Stimulated activated CD4-positive, alpha-beta T cell treated with anti-CD3 and anti-CD28 coated beads, Interleukin-1b, Interleukin-23, amount 100 ng/mL, for 1 hour (primary cell): ENCODE measurements at places on chromosomes 6 and 20.

GRCh38 chr20:17681726-17682102, 328 bp downstream of the RRBP1 start:
- no peak for DNase-seq

DNA sequence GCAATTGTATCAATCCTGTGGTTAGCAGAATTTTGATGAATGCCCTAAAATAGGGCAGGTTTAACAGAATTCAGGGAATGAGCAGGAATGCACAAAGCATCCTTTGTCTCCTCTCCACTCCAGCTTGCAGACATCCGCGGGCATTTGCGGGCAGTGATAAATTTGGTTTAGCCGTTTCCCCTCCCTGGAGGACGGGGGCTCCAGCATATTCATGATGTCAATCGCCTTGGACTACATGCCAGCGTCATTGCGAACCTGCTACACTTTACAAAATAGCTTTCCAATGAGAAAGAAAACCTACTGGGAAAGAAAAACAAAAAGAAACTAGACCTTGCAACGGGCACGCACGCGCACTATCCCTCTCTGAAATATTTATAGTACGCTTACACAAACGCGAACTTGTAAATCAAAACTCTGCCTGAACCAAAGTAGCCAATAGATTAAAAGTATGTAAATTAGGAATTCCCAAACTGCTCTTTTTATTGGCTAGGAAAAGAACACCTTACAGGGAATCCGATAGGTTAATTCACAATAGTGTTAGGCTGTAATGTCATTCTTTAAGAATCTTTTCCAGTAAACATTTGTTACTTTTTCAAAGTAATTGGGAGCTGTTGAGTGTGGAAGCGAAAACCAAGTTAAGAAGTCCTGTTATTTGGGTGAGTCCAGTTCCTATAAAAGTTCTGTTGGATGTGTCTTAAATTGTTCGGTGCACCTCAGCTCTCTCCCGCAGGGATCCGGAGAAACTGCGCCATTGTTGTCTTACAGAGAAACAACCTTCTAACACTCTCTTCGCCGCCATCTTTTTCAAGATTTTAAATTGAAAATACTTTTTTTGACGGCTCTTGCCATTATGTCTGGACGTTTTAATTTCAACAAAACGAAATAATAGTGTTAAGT, 136.7 kb downstream of the HFE start:
- DNase-seq = no peak

DNA sequence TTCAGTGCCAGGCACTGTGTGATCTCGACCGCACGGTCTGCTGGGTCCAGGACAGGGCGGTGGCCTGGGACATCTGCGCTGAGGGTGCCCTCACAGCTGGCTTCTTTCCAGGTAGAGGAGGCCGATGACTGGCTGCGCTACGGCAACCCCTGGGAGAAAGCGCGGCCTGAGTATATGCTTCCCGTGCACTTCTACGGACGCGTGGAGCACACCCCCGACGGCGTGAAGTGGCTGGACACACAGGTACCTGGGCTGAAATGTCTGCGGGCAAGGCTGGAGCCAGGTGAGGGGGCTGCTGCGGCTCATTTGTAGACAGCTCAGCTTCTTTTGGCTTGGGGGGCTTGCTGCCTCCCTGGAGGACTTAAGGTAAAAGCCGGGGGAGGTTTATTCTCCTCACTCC, 26.6 kb downstream of the PYGB start:
- no peak for DNase-seq

- DNase-seq = no peak
Observed at GRCh38 chr20:63735859-63736718, at the start of gene LIME1. TSS of gene LIME1 (plus strand) at chr20:63736664. CDS start at chr20:63737550, 886 bp downstream.

DNA sequence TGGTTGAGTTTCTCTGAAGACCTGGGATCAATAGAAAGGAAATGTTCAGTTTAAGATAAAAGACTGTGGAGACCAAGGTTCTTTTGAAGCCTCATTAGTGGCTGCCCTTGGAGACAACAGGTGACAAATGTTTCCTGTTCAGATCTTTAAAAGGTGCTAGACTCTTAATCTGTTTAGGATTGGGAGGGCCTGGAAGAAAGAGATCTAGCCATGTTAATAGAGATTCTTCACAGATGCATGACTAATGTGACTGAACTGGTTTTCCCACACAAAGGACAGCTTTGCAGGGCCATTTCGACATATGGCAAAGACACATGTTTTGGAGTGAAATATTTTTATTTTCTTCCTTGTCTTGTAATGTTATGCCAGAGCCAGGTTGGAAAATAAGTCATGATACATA, 82.2 kb downstream of the WDR27 start:
- no peak for DNase-seq

- no peak for DNase-seq
Observed at GRCh38 chr6:49233483-49233882, 229.6 kb downstream of the MMUT start.
